ENCODE measurements at places on chromosomes 1 and 21.

GRCh38 chr1:54549181-54549924 is 1.3 kb downstream of the ACOT11 start:
- no peaks in the 10 kb centered on the region for H3K36me3 ChIP-seq
- no peaks in the 10 kb centered on the region for H3K27me3 ChIP-seq
- H3K27ac ChIP-seq, result no peak overlapping the region
- H3K4me1 ChIP-seq, result no peaks in the 10 kb centered on the region

GRCh38 chr1:1918901-1919303 is at the start of gene TMEM52:
Gene TMEM52, minus strand, starts transcription at chr1:1919279. Its CDS starts 14 bp downstream, at chr1:1919265.
- H3K27me3 ChIP-seq, result no peaks in the 10 kb centered on the region
- peaks cover 12% of the 10 kb centered on the region for H3K4me1 ChIP-seq
- H3K27ac ChIP-seq, result no peak within 1 kb of the TSS

GRCh38 chr1:19081218-19081893 is 124.9 kb upstream of the IFFO2 start:
- no peak overlapping the region for H3K27ac ChIP-seq
- peaks cover 6% of the 10 kb centered on the region for H3K36me3 ChIP-seq
- no peak for DNase-seq
- H3K27me3 ChIP-seq, result no peaks in the 10 kb centered on the region
- H3K4me1 ChIP-seq, result no peaks in the 10 kb centered on the region

DNA sequence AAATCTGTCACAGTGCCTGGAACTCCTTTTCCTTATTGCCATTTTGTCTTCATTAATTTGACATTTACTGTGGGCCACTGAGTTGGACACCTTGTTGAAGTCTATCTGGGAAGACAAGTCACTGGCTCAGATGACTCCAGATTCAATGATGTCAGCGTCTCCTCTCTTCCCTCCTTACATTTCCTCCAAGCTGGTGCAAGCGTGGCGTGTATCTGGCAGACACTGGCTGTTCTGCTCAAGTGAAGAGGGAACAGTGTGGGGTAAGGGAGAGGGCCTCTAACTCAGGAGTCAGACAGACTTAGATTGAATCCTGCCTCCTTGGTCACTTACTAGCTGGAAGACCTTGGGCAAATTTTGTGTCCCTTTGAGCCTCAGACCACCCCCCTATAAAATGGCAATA is 8.7 kb upstream of the ZNF691 start:
- H3K4me3 ChIP-seq, result no peak overlapping the region
- no peak overlapping the region for H3K27ac ChIP-seq
- DNase-seq, result no peak
- peaks cover 24% of the 10 kb centered on the region for H3K4me1 ChIP-seq
- H3K27me3 ChIP-seq, result no peaks in the 10 kb centered on the region

DNA sequence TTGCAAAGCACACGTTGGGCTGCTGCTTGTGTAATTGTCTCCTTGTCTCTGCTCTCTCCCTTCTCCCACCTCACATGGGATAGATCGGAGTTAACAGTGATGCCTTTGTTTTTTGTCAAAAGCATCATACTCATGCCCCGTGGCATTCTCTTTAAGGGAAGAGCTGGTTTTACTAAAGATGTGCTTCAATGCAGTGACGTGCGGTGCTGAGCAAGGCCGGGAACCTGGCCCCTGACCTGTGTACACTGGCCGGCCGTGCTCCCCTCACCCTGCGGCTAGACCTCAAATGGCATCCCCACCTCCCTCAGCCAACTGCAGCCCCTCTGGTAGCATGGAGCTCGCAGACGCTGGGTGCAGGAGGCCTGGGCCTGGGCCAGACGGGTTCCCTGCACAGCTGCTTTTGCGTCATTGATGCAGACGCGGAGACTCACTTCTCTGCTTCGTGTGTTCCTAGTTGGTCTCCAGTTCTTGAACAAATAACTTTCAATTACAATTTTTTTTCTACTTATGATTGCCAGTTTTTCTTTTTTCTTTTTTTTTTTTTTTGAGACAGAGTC is 19.9 kb downstream of the AGPAT3 start:
- H3K27ac ChIP-seq, result no peak overlapping the region
- H3K4me1 ChIP-seq, result peaks cover 4% of the 10 kb centered on the region
- no peaks in the 10 kb centered on the region for H3K36me3 ChIP-seq
- no peaks in the 10 kb centered on the region for H3K27me3 ChIP-seq

DNA sequence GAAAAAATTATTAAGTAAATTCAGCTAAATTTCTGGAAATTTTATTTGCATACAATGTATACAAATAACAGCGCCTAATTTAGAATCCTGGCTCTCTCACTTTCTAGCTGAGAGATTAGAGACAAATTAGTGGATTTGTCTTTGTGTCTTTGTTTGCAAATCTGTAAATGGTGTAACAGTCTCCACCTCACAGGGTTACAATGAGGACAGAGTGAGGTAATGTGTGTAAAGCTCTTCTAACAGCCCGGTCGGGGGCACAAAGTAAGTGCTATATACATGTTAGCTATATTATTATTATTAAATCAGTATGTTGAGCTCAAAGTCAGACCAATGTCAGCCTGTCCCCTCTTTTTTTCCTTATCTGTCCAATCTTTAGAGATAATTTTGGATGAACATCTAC is 5.0 kb upstream of the ADAMTSL4 start:
- H3K4me3 ChIP-seq, result no peak overlapping the region
- DNase-seq, result no peak
- H3K27ac ChIP-seq, result no peak overlapping the region
- H3K27me3 ChIP-seq, result peaks cover 18% of the 10 kb centered on the region
- no peaks in the 10 kb centered on the region for H3K36me3 ChIP-seq

- H3K4me1 ChIP-seq, result peaks cover 5% of the 10 kb centered on the region
- no peak overlapping the region for H3K27ac ChIP-seq
- H3K27me3 ChIP-seq, result no peaks in the 10 kb centered on the region
- no peak for DNase-seq
- no peak overlapping the region for H3K4me3 ChIP-seq
- H3K36me3 ChIP-seq, result no peaks in the 10 kb centered on the region
Observed at GRCh38 chr1:61425040-61425439, 299.9 kb downstream of the TM2D1 start.

- DNase-seq, result no peak
- H3K36me3 ChIP-seq, result peaks cover 4% of the 10 kb centered on the region
- no peak overlapping the region for H3K4me3 ChIP-seq
Observed at GRCh38 chr1:112524251-112524650, 15.5 kb downstream of the WNT2B start.

GRCh38 chr1:226406401-226406881 is 1.5 kb downstream of the PARP1 start:
- no peaks in the 10 kb centered on the region for H3K36me3 ChIP-seq
- DNase-seq, result peak; percentile 65
- no peaks in the 10 kb centered on the region for H3K27me3 ChIP-seq
- peak overlapping the region; percentile 88 for H3K27ac ChIP-seq

- no peaks in the 10 kb centered on the region for H3K4me1 ChIP-seq
- no peak overlapping the region for H3K4me3 ChIP-seq
- DNase-seq, result no peak
- H3K36me3 ChIP-seq, result no peaks in the 10 kb centered on the region
- peaks cover 9% of the 10 kb centered on the region for H3K27me3 ChIP-seq
- H3K27ac ChIP-seq, result no peak overlapping the region
Observed at GRCh38 chr1:165483412-165483811, 38.5 kb upstream of the RXRG start.

DNA sequence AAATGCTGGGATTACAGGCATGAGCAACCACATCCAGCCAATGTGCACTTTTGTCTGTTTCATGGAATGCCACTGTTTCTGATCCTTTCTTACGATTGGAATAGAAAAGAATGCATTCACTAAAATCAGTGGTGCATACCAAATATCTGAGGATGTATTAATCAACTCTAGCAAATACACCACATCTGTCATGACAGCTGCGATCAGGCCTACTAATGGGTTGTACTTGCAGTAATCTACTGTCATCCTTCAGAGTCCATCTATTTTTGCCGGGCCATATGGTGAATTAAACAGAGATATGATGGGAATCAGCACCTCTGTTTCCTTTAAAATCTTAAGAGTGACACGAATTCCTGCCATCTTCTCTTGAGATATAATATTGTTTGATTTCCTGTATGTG is 8.5 kb upstream of the USP1 start:
- H3K27me3 ChIP-seq, result no peaks in the 10 kb centered on the region
- H3K36me3 ChIP-seq, result no peaks in the 10 kb centered on the region
- DNase-seq, result no peak
- no peak overlapping the region for H3K27ac ChIP-seq

- no peak overlapping the region for H3K27ac ChIP-seq
- no peaks in the 10 kb centered on the region for H3K36me3 ChIP-seq
- H3K4me1 ChIP-seq, result no peaks in the 10 kb centered on the region
- no peak for DNase-seq
- H3K4me3 ChIP-seq, result no peak overlapping the region
Observed at GRCh38 chr21:31974454-31974985, 101.7 kb downstream of the HUNK start.

- H3K4me3 ChIP-seq, result no peak overlapping the region
- peaks cover 17% of the 10 kb centered on the region for H3K4me1 ChIP-seq
- H3K36me3 ChIP-seq, result no peaks in the 10 kb centered on the region
- no peak for DNase-seq
- H3K27ac ChIP-seq, result no peak overlapping the region
Observed at GRCh38 chr1:184536246-184536985, 149.6 kb downstream of the C1orf21 start.

DNA sequence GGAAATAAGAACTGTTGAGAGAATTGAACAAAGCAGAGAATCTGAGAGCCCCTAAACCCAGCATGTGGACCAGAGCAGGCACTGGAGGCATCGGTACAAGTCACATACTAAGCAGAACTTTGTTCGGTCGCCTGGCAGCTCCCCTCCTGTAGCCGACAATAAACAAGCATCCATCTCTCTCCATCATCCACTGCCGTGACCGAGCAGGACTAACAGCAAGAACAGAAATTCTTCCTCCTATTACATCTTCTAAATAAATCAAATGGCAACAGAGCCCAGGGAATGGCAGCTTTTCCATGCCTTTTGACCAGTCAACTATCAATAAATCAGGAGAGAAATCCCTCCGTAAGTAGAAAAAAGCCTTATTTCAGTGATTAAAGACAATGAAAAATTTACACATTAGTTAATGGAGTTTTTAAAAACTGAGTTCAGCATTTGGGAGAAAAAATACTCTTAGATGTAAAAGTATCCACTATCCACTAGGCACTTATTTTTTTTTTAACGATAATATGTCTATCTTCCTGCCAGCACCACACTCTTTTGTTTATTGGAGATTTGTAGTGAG is 36.5 kb downstream of the PTPN14 start:
- H3K4me3 ChIP-seq, result no peak overlapping the region
- H3K4me1 ChIP-seq, result no peaks in the 10 kb centered on the region
- no peaks in the 10 kb centered on the region for H3K36me3 ChIP-seq
- H3K27me3 ChIP-seq, result no peaks in the 10 kb centered on the region

GRCh38 chr1:194776657-194777056 is 1590.2 kb upstream of the B3GALT2 start:
- no peak for DNase-seq
- no peaks in the 10 kb centered on the region for H3K4me1 ChIP-seq
- H3K4me3 ChIP-seq, result no peak overlapping the region
- H3K27ac ChIP-seq, result no peak overlapping the region

GRCh38 chr1:28301368-28302174 is 27.3 kb upstream of the MED18 start:
- DNase-seq, result no peak
- H3K27ac ChIP-seq, result no peak overlapping the region
- H3K4me1 ChIP-seq, result no peaks in the 10 kb centered on the region
- H3K27me3 ChIP-seq, result no peaks in the 10 kb centered on the region
- no peaks in the 10 kb centered on the region for H3K36me3 ChIP-seq

- peaks cover 2% of the 10 kb centered on the region for H3K4me1 ChIP-seq
- H3K36me3 ChIP-seq, result no peaks in the 10 kb centered on the region
- no peak overlapping the region for H3K4me3 ChIP-seq
- no peak for DNase-seq
- no peak overlapping the region for H3K27ac ChIP-seq
- H3K27me3 ChIP-seq, result peaks cover 7% of the 10 kb centered on the region
Observed at GRCh38 chr1:181490740-181491712, 7.7 kb downstream of the CACNA1E start.

GRCh38 chr1:181061487-181061886 is 27.0 kb upstream of the IER5 start:
- H3K27ac ChIP-seq, result peak overlapping the region; percentile 76
- peaks cover 9% of the 10 kb centered on the region for H3K36me3 ChIP-seq
- H3K4me3 ChIP-seq, result no peak overlapping the region
- no peak for DNase-seq
- H3K27me3 ChIP-seq, result no peaks in the 10 kb centered on the region

DNA sequence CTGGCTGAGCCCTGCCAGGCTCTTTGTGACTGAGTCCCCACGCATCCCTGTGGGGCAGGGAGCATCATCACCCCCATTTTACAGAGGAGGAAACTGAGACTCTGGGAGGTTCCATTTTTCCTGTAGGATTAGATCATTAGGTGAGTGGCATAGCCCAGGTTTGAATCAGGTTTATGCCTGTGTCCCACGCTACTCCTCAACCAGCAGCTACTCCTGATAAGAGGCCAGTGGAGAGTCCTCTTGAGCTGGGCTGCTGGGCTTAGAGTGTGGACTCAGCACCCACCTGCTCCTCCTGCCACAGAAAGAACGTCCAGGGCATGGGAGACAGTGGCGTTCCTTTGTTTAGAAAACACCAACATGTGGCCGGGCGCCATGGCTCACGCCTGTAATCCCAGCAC is 30.7 kb downstream of the TNFRSF1B start:
- H3K4me3 ChIP-seq, result no peak overlapping the region
- H3K36me3 ChIP-seq, result peaks cover 59% of the 10 kb centered on the region
- H3K27me3 ChIP-seq, result no peaks in the 10 kb centered on the region
- no peak overlapping the region for H3K27ac ChIP-seq
